ENCODE measurements at places on chromosomes 12 and 14.

DNA sequence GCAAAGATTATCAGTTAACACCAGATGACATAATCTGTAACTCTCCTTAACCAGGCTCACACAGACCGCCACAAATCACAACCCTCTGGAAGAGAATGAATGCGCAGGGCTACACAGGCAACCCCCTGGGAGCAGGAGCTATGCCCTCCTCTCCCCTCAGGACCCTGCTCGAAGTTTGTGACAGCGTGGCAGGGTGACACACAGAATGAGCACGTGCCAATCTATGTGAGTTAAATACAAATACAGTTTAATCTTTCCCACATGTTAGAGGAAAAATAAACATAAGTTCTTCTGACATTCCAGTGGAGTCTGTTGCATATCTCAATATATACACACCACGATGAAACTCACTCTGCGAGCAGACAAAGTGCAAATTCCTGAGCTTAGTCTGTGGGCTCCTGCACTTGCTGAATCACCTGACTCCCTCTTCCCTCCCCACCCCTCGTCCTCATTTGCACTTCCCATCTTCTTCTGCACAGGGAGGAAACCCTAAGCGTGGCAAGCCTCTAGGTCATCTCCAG, 37.6 kb downstream of the BCAT1 start:
- no peak for DNase-seq

- no peak for DNase-seq
Measured at GRCh38 chr12:16636435-16637055, 30.6 kb upstream of the LMO3 start.

GRCh38 chr12:30725739-30726138, 29.0 kb downstream of the CAPRIN2 start:
- DNase-seq: no peak

DNA sequence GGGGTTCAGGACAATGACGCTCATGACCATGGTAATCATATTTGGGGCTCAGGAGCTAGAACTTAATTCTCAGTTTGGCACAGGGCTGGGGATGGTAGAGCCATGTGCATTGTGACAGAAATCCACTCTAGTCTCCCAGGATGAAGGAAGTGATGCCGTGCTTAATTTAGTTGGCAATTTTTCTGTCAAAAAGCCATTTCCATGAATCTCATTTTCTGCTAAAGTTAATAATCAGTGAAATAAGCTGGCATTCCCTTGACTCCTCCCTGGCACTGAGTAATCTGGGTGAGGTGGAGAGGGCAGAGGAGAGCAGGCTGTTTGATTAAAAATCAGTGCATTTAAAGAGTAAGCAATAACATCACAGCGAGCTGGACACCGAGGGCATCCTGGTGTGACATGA, 45.0 kb upstream of the GPR68 start:
- no peak for DNase-seq

GRCh38 chr12:91250273-91250665, 67.7 kb upstream of the DCN start:
- DNase-seq: no peak

GRCh38 chr14:95290871-95291431, 28.8 kb downstream of the CLMN start:
- DNase-seq: no peak

DNA sequence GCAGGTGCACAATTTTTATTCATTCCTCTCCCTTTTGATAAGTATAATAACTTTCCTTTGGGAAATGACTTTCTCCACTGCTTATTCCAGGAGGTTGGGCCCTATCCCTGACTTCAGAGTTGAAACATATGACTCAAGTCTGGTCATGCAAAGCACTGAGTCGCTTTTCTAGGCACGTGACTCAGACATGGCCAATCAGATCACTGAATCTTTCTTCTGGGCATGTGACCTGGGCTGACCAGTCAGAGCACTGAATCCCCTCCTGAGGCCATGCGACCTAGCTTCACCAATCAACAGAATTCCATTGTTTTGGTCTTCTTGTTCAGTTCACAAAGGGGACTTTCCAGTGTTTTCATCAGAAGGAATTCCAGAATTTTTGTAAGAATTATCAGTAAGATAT, 377.1 kb upstream of the KITLG start:
- DNase-seq: no peak

GRCh38 chr14:52948039-52948438, 2.8 kb downstream of the FERMT2 start:
- no peak for DNase-seq

DNA sequence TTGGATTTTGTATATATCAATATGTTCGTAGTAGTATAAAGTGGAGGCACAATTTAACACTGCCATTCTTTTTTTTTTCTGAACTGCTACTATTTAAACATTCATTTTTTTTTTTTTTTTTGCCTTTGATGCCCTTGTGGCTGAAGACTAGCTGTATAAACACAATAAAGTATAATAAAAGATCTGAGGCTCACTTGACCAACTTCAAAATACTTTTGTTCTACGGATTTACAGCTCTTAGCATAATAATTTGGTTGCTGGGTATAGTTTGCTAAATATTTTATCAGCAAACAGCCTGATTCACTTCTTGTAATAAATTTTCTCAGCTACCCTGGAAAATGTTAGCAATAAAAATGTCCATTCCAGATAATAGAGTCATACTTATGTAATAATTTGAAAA, 128.3 kb downstream of the KCNC2 start:
- no peak for DNase-seq

DNA sequence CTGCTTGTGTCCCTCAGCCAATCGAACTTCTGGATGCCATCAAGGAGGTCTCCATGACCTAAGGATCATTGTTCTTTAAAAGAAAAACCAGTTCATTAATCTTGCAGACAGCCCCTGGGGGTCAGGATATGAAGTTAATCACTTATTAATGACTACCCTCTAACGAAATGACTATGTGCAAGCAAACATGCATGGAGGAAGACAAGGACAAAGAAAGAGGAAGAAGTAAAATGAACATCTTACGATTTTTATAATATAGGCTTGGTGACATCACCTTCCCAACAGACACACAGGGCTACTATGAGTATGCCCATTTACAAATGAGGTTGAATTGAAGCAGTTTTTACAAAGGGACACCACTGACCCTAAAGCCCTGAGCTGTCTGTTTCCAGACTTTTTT, 111.1 kb upstream of the AMIGO2 start:
- no peak for DNase-seq

GRCh38 chr14:104164512-104164911, 26.1 kb downstream of the KIF26A start:
- no peak for DNase-seq

DNA sequence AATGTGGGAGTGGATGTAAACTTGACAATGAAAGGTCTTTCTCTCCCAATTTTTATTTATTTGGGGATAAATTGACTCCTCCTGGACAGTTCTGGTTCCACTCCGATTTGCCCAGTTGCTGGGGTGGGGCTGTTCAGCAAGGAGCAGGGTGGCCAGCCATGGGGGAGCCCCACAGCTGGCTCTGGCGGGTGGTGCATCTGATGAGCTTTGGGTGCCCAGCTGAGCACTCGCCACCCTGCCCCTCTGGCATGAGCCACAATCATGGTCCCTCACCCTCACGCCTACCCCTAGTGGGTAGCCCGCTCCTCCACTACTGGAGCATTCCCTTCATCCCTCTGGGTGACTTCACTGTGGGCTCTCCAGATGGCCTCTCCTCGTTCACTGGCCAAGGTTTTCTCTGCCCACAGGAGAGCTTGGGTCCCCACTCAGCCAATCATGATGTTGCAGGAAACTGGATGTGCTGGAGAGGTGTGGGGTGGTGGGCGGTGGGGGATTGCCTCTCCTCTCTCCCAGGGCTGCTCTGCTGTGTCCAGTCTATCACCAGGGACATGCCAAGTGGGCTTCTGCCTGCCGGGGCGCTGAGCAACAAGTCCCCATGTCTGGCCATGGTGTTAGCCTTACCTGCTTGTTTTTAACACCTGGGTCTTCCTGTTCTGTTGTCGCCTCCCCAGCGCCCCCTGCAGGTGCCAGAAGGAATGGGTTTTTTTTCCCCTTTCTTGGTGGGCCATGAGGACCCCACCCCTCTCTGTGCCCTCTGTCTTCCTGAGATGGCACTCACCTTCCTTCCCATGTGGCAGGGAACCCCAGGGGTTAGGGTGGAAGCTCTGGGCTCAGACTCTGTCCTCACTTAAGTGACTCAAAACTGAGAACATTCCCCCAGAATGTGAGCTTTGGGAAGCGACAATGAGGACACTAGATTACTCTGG, 3.4 kb downstream of the CYP46A1 start:
- DNase-seq: no peak

GRCh38 chr12:110564471-110564991, 18.6 kb downstream of the PPTC7 start:
- DNase-seq: no peak

- no peak for DNase-seq
Measured at GRCh38 chr14:50831726-50832168, 785 bp upstream of the NIN start.

DNA sequence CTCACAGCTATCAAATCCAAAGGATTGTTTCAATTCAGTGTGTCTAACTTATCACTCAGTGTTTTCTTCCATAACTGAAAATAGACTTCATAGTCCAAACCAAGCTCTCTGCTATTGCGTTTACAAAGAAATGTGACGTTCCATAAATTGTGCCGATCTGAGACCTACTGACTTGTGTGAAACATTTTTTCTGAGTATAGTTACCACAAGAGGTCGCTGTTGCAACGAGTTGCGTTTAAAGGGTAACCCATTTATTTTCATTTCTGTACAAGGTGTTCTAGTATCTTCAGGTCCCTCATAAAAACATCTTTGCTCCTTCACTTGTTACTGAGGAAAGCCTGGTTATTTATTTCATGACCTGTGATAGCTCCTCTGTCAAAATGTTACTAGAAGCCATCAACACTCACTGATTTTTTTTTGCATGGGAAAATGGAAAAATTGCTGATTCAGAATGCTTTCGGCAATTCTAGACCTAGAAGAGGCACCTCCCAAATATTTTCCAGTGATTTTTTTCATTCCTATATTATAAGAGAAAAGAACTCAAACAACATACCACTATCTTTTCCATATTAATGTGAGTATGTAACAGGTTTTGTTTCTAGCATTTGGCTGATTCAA, 60.9 kb upstream of the OR4E1 start:
- no peak for DNase-seq

DNA sequence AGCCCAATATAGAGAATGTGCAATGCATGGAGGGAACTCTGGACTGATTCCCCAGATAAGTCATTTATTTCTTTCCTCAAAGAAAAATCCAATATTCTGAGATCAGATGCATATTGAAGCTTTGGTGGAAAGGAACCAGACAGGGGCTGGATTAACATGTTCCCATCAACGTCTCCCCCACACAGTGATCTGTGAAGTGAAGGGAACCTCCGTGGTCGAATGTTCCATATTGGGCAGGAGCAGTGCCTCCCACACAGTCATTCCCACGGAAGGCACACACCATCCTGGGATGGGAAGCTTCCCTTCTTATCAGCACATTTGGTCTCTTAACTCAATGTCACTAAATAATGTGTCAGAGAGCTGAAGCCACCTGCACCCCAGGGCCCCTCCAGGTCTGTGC, 247.1 kb downstream of the BCL11B start:
- no peak for DNase-seq

- DNase-seq: no peak
Measured at GRCh38 chr14:88522393-88522792, 32.4 kb downstream of the PTPN21 start.

GRCh38 chr14:26382901-26383685, 214.7 kb downstream of the NOVA1 start:
- no peak for DNase-seq

DNA sequence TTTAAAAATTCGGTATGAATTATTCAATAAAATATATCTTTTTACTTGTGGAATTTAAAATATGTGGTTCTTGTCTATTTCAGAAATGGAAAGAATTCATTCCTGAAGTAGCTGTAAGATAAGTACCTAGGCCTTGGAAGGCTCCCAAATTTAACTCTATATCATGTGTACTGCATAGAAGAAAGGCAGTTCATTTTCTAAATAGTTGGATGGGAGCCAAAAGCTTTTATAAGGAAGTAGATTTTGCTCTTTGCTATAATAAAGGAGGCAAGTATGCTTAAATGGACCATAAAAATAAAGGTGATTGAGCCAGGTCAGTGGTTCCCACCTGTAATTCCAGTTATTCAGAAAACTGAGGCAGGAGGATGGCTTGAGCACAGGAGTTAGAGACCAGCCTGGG, 187.5 kb downstream of the ATXN7L3B start:
- DNase-seq: no peak

DNA sequence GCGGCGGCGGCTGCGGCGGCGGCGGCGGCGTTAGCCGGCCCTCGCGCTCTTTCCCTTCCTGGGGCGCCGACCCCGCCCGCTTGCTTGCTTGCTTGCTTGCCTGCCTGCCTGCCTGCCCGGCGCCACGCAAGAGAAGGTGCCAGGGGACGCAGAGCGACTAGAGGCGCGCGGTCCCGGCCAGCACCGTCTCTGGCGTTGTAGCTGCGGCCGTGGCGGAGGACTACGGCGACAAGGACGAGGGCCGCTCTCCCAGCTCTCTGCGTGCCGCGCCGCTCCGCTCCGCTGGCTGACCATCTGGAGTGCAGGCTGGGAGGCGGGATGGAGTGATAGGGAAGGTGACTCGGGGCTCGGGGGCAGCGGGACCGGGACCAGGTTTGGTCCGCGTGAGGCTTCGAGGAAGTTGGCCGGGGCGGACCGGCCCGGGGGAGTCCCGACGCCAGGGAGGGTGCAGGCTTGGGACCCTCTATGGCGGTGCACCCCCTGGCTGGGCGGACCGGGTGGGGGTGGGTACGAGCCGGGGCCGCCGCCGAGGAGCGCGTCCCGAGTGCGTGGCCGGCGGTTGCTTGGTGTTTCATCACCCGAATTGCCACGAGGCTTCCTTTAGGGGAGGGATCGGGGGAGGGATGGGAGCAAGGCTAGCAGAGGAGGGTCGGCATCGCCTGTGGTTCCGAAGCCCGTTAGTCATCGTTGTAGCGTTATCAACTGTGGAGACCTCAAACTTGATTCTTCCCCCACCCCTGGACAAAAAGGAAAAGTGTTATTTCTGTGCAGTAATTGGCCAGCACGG, 471 bp downstream of the XPOT start:
- DNase-seq: peak; percentile 32

DNA sequence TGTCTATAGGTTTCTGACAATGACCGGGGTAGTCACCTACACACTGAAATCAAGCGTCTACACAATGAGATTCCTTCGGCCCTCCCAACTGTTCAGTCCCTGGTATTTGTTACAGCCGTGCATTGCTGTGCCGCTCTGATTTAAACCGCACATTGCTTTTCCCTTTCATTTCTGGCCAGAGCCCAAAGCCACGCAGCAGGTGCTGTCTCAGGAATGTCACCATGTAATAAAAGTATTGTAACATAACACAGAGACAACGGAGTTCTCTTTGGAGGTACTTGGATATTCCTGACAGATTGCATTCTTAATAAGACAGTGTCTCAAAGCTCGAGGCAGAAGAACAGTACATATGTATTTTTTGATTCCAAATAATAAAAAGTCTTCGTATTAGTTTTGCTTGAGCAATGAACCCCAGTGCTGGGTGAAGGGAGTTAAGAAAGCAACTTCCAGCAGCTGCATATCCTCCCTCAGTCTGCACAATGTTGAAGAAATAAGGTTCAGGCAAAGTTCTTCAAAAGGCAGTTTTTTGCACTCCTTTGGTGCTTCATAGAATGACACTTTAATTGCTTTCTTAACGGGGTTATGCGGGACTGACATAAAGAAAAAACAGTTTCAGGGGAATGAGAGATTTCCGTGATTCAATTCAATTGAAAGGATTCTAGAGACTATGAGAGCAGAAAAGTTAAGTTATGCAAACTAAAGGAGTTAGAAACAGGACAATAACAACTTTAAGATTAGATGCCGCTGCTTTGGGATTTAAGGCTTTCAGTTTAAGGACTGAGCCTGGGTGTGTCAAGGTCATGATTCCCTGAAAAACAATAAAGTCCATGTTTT, 288.7 kb upstream of the FLRT2 start:
- no peak for DNase-seq
